ENCODE measurements at places on chromosomes 7 and 10.

GRCh38 chr7:94039368-94040035 is 35.3 kb upstream of the BET1 start:
- DNase-seq: no peak

DNA sequence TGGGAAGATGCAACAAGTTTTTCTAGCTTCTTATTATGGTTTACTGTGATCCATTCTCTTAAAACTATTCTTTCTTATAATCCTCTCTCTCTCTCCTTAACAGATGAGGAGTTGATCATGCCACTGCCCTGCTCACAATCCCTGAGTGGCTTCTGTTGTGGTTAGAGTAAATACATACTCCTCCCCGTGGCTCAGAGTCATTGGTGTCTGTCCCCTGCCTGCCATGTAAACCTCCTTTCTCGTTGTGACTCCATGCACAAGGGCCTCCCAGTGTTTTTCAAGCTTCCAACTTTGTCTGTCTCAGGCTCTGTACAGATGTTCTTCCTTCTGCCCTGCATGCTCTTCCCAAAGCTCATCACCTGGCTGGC is 20.4 kb downstream of the CCNY start:
- DNase-seq: no peak

GRCh38 chr7:124718032-124718766 is 47.4 kb downstream of the GPR37 start:
- no peak for DNase-seq

DNA sequence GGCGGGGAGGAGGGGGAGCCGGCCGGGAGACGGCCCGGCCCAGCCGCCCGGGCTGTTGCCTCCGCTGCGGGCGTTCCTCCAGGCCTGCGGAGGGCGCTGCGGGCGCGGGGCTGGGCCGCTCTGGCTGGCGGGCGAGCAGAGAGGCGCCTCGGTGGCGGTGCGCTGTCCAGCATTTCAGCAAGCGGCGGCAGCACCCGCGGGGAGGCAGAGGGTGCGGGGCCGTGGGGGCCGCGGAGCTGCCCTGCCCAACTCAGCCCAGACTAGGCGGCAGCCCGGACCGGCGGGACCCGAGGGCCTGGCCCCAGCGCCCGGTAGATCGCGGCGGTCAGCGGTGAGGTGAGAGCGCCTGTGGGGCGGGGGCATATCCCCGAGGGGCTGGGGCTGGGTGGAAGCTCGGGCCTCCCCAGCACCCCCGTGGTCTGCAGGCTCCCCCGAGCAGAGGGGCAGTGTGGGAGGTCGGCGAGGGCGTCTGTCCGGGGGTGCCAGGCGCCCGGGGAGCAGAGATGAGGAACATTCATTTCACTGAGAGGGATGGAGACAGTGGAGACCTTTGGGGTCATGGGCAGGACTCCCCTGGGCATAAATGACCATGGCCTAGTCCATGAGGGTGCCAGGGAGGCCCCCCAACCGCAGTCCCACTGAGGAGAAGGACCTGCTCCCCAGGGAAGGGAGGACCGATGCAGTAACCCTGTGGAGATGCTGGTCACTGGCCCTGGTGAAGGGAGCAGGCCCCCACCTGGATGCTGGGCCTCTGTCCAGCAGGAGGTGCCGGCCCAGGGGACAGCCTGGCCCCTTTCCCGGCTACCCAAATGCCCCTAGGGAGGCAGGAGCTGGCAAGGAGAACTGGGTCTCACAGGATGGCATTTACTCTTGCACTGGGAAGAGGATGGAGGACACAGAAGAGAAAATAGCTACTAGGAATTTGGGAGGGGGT is at the start of gene SRRM3:
TSS of gene SRRM3 (plus strand) at position 165 of the 934 bp plus-strand sequence. CDS start 33,171 bp downstream, outside the sequence.
- DNase-seq: peak; percentile 91

GRCh38 chr10:133309720-133310398 is 1.1 kb downstream of the ZNF511 start:
- no peak for DNase-seq

- DNase-seq: no peak
These were observed 495 bp downstream of the SFR1 start for GRCh38 chr10:104122225-104123107.

DNA sequence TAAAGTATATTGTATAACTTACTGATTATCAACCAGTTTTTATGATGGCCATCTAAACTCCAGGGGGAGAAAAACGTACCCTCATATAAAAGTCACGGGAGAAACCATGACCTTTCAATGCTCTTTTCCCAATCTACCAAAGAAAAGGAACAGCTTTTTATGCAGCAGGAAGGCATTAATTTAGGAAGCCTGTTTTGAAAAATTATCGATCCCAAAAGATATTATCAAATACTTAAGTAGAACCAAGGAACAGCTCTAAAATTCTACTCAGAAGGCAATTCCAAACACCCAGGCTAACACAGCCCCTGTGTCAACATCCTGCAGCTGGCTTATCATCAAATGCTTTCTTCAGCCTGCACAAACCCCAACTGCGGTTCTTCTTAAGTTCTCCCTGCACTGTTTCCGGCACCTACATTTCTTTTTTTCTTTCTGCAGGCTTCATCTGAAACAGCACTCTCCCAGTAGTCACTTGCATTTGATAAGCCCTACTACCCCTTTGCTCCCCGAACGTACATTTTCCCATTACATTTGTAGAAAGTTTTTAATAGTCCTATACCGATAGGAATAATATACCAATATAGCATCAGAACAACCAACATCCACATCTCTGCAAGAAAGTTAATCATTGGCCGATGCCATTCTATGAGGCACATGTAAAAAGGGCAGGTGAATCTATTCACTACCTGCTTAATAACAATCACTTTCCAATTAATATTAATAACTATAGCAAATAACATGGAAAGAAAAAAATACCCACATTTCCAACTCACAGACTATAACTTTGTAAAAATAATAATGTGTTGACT is 47.9 kb downstream of the PIP4K2A start:
- no peak for DNase-seq

DNA sequence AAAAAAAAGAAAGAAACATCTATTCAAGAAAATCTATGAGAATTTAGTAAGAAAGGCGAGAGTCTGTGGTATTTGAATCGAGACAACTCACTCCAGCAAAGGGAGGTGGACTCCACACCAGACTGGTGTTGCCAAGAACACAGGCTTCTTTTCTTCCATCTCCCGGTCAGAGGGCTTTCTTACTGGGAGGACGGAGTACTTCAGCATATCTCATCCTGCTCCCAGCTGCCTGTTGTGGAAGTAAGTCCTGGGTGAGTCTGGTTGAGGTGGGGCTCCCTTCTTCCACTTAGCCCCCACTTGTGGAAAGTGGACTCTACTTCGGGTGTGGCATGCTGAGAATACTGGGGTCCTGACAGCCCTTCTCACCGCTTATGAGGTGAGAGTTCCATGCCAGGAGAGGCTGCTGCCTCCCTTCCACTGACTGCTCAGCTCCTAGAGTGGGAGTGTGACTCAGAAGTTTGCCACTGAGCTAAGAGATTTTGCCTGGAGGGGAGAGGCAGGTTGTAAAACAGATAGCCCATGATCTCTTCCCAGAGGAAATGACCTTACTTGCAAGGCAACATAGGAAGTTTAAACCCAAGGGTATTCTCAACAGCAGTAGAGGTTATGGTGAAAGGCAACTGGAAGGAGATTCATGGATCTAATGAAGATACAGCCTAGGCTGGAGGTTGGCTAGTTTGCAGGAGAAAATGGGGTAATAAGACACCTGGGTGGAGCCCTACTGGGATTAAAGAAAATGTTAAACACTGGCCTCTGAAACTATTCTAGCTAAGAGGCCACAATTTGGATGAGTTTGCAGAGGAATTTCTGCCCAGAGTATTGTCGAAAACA is 3.5 kb upstream of the NACAD start:
- peak; percentile 3 for DNase-seq

- no peak for DNase-seq
These were observed 126.2 kb upstream of the NRP1 start for GRCh38 chr10:33460505-33461294.

DNA sequence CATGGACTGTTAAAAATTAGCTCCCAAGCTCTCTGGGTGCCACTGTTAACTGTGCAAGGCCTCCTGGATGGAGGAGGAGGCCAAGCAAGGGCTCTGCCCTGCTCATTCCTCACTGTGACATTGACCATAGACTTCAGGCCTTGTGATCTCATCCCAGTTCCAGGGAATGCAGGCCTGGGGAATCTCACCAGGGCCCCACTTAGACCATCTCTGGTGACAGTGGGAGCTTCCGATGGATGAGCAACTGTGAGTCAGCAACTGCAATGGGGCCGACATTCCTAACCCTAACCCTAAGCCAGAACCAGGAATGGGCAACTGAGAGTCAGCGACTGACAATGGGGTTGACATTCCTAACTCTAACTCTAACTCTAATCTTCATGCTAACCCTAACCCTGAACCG is 50.4 kb upstream of the MSMB start:
- DNase-seq: no peak

- DNase-seq: peak; percentile 61
These were observed 108.1 kb upstream of the AGR3 start for GRCh38 chr7:16989811-16990413.

GRCh38 chr7:134943785-134944400 is 42.4 kb upstream of the AGBL3 start:
- DNase-seq: no peak

DNA sequence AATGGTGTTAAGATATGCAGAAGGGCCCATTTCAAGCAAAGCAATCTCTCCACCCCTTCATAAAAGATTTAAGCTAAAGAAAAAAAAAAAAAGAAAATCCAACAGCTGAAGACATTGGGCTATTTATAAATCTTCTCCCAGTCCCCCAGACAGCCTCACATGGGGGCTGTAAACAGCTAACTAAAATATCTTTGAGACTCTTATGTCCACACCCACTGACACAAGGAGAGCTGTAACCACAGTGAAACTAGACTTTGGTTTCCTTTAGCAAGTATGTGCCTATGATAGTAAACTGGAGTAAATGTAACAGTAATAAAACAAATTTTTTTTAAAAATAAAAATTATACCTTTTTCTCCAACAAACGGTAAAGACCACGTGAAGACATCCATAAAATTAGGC is 28.6 kb downstream of the PPP3CB start:
- DNase-seq: no peak

DNA sequence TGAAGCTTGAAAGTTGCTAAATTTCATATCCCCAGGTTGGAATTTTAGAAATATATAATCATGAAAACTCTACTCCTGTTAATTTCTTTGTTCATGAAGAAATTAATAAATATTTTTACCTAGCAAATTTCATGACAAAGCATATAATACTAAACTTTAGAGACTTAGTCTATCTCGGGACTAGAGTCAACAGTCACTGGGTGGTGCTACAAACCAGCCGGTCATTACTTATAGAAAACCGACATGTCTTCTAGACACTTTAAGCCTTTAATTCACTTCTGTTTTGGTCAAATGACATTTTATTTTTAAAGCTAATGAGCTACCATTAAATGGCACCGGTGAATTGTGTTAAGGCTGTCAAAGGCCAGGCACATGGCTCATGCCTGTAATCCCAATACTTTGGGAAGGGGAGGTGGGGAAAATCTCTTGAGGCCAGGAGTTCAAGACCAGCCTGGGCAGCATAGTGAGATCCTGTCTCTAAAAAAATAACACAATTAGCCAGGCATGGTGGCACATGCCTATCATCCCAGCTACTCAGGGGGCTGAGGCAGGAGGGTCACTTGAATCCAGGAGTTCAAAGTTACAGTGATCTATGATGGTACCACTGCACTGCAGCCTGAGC is 270.1 kb downstream of the CACNA2D1 start:
- no peak for DNase-seq

DNA sequence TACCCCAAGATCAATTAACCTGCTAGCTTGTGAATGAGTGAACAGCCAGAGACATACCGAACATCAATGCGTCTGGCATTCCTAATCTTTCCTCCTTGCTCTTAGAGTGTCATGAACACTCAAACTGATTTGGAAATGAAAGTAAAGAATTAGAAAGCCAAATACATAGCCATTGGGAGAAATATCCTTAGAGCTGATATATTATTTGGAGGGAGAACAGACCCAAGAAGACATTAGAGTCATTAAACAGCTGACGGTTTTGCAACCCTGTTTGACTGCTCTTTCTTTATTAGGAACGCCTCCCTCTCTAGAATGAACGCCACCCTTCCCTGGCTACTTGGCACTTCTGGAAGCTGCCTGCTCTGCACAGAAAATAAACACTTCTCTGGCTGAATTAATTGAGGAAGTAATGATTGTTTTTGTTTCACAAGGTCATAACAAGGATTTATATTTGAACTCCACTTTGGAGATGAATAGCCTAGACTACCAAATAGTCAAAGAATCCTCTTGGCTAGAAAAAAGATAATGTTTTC is 42.8 kb downstream of the CTTNBP2 start:
- DNase-seq: no peak

DNA sequence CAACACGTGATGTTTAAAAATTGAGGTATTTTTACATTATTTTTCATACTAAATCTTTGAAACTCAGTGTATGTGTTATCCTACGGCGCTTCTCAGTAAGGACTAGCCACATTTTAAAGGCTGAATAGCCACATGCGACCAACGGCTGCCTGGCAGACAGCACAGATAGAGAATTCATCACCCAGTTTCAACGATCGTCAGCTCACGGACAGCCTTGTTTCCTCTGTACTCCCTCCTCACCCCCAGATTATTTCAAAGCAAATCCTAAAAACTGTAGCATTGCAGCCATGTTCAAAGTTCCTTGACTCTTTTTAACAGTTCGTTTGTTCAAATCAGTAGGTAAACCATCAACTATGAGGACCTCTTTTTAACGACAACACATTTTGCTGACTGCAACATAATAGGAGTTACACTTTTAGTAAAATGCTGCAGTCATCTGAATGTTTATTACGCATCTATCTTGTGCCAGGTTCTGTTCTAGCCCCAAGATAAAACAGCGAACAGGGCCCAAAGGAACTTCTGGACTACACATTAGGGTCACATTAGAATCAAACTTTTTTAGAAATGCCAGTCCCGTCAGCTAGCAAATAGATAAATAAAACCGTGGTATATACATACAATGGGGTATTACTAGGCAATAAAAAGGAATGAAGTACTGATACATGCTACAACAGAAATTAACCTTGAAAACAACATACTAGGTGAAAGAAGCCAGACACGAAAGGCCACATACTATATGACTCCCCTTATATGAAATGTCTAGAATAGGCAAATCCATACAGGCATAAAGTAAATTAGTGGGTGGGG is 5.7 kb downstream of the OSBPL3 start:
- no peak for DNase-seq

DNA sequence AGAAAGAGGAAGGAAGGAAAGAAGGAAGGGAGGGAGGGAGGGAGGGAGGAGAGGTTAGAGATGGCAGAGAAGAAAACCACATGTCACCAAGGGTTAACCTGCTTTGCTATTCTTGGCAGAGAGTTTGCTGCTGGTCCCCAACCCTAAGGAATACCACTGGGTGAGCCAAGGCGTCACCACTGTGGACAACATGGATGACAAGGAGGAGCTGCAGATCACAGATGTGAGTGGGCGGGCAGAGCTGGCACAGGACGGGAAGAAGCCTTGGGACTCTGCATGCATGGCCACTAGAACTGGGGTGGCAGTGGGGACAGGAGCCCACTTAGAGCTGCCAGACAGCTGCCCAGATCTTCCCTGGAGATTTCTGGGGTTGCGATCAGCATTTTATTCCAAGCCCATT is 17.2 kb upstream of the MYH16 start:
- peak; percentile 55 for DNase-seq

GRCh38 chr10:5460468-5461202 is 38.7 kb downstream of the CALML5 start:
- no peak for DNase-seq

- DNase-seq: no peak
These were observed 34.6 kb downstream of the VTI1A start for GRCh38 chr10:112481602-112482001.

Data from dorsolateral prefrontal cortex (tissue), 122 donors.